ENCODE measurements at places on chromosomes 13 and 19.
A peak's percentile ranks its signal among the peaks of the same experiment; 100 is the strongest.

DNA sequence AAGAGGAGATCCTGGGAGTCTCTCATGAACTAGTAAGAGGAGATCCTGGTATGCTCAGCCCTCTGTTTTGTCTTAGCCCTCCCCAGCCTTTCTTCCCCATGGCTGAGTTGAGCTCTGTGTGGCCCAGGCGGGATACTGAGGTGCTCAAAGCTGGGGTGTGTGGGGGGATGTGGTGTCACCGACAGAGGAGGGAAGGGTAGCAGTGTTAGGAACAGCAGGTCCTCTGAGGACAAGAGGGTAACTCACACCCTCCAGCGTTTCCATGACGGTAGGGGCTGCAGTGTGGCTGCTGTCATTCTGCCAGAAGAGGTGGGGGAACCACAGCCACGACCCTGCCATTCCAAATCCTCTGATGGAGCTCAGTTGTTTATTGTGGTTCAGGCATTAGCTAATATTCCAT lies 691 bp downstream of the KIR2DL4 start:
- no peak for DNase-seq

DNA sequence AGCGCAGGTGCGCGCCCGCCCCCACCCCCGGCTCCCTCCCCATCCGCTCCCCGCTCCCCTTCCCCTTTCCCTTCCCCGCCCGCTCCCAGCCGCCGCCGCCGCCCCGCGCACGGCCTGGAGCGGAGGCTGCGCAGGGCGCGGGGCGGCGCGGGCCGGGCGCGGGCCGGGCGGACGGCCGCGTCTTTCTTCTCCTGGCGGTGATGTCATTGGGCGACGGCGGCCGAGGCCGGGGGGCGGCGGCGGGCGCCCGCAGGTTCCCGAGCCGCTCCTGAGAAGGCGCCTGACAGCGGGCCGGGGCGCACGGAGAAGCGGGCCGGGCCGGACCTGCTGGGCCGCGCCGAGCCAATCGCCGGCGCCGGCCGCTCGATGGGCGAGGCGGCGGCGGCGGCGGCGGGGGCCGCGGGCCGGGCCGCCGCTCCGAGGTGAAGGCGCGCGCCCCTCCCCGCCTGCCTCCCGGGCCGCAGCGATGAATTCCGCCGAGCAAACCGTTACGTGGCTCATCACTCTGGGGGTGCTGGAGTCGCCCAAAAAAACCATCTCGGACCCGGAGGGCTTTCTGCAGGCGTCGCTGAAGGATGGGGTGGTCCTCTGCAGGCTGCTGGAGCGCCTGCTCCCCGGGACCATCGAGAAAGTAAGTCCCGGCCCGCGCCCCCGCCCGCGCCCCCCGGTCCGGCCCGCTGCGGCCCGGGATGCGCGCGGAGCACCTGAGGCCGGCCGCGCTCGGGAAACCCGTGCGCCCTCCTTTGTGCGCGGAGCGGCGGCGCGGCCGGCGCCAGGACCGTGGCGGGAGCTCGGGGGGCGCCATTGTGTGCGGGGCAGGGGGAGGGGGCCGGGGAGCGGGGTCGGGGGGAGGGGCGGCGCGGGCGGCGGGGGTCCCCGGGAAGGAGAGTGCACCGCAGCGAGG lies at the start of gene ARHGEF7:
TSS of gene ARHGEF7 (plus strand) at position 250 of the 904 bp plus-strand sequence. CDS start at position 467, 217 bp downstream.
- DNase-seq: no peak

- DNase-seq: peak; percentile 84
Measured at GRCh38 chr13:50715402-50716146, 127.9 kb downstream of the DLEU7 start.

- DNase-seq: no peak
Measured at GRCh38 chr13:98476106-98476505, 100.8 kb downstream of the STK24 start.

GRCh38 chr19:40365613-40366401 lies 17.3 kb downstream of the PLD3 start:
- DNase-seq: no peak

- no peak for DNase-seq
Measured at GRCh38 chr13:106796280-106797047, 228.5 kb upstream of the ARGLU1 start.

DNA sequence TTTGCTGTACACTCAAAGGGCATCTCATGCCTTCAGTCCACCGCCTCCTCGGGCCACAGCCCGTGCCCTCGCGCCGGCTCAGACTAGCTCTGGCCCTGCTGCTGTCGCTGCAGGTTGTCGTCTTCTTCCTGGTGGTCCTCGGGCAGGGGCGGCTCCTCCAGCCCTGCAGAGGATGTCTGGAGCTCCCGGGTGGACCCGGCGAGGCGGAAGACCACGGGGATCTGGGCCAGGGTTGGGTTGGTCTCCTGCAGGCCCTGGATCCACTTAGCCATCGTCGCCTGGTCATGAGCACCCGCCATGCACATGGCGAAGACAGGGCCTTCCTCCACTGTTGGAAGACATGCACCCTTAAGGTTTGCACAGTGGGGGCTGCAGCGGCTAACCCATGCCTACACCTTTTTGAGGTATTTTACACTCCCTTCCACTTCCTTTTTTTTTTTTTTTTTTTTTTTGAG lies 489 bp upstream of the ZNF653 start:
- DNase-seq: no peak

All from KBM-7 (cell line).